ENCODE measurements at places on chromosomes 11 and 22.
A peak's percentile ranks its signal among the peaks of the same experiment; 100 is the strongest.

- H3K4me3 ChIP-seq, result peak overlapping the region; percentile 99
- peaks cover 14% of the 10 kb centered on the region for H3K27me3 ChIP-seq
- peak; percentile 96 for DNase-seq
- peaks cover 33% of the 10 kb centered on the region for H3K4me1 ChIP-seq
Observed at GRCh38 chr11:69638941-69639681, 1.8 kb upstream of the CCND1 start.

DNA sequence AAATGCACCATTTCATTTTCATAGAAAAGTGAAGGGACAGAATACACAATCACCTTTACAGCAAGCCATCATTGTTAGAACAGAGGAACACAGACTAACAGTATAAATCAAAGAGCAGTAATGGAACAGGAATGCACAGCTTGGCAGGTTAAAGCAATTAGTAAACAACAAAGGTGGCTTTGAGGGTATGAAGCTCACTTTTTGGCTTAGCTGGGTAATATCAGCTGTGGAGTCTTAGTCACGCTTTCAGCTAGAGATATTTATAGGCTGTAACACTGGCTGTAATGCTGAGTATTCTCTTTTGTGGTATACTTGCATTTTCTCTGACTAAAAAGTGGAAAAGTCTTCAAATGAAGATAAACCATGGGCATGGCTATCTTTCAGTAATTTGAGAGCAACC, 1780.5 kb downstream of the LRRC4C start:
- no peak for DNase-seq
- H3K27me3 ChIP-seq, result no peaks in the 10 kb centered on the region
- no peaks in the 10 kb centered on the region for H3K4me1 ChIP-seq
- no peak overlapping the region for H3K27ac ChIP-seq
- H3K36me3 ChIP-seq, result no peaks in the 10 kb centered on the region

- H3K36me3 ChIP-seq, result no peaks in the 10 kb centered on the region
- no peaks in the 10 kb centered on the region for H3K4me1 ChIP-seq
- DNase-seq, result no peak
- no peaks in the 10 kb centered on the region for H3K27me3 ChIP-seq
Observed at GRCh38 chr11:122852074-122852795, 13.9 kb downstream of the CRTAM start.

GRCh38 chr11:117019871-117020270, 78.4 kb downstream of the SIK3 start:
- no peak overlapping the region for H3K27ac ChIP-seq
- H3K27me3 ChIP-seq, result no peaks in the 10 kb centered on the region
- H3K36me3 ChIP-seq, result no peaks in the 10 kb centered on the region
- H3K4me3 ChIP-seq, result no peak overlapping the region

GRCh38 chr22:46535876-46536536, 1.4 kb downstream of the CELSR1 start:
- no peak overlapping the region for H3K4me3 ChIP-seq
- DNase-seq, result no peak
- no peaks in the 10 kb centered on the region for H3K36me3 ChIP-seq
- H3K4me1 ChIP-seq, result peaks cover 8% of the 10 kb centered on the region
- H3K27me3 ChIP-seq, result peaks cover 49% of the 10 kb centered on the region
- no peak overlapping the region for H3K27ac ChIP-seq

GRCh38 chr11:108562746-108563581, 30.6 kb downstream of the EXPH5 start:
- no peak for DNase-seq
- H3K4me1 ChIP-seq, result no peaks in the 10 kb centered on the region
- H3K27ac ChIP-seq, result no peak overlapping the region
- no peak overlapping the region for H3K4me3 ChIP-seq
- H3K27me3 ChIP-seq, result no peaks in the 10 kb centered on the region

- no peak for DNase-seq
- H3K36me3 ChIP-seq, result peaks cover 6% of the 10 kb centered on the region
- H3K27ac ChIP-seq, result no peak overlapping the region
- H3K4me3 ChIP-seq, result no peak overlapping the region
- peaks cover 63% of the 10 kb centered on the region for H3K4me1 ChIP-seq
Observed at GRCh38 chr11:74013141-74013540, 4.3 kb upstream of the UCP3 start.

Data from heart right ventricle (tissue), 16 donors.